ENCODE measurements at places on chromosomes 12 and 14.

GRCh38 chr14:100826391-100827100, 628 bp downstream of the MEG3 start:
- DNase-seq = no peak

DNA sequence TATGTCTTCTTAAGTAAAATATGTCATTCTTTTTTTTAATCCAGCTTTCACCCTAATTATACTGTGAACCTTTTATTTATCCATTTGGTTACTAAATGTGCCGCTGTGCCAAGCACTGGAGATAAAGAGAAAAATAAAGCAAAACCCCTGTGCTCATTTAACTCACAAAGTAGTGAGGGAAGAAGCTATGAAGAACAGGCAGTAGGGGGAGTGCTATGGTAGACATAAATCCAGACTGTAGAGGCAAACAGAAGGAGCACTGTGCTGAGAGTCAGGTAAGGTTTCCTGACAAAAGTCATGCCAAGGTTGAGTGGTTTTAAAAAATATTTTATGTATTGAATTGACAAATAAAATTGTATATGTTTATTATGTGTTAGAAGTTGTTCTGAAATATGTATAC, 188.5 kb upstream of the SYT10 start:
- no peak for DNase-seq

- no peak for DNase-seq
Observed at GRCh38 chr14:75849300-75849895, 132.4 kb downstream of the TGFB3 start.

GRCh38 chr12:131007031-131007739, 53.5 kb downstream of the ADGRD1 start:
- DNase-seq = no peak

DNA sequence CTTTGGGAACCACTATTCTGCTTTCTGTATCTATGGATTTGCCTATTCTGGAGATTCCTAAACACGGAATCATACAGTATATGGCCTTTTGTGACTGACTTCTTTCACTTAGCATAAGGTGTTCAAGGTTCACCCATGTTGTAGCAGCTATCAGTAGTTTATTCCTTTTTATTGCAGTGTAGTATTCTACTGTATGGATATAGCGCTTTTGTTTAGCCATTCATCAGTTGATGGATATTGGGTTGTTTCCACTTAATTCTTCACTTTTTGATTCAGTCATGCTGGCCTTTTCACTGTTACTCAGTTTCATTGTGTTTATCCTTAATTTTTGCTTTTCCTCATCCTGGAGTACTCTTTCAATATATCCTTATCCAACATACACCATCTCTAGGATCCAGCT, 5.1 kb downstream of the PPP4R4 start:
- DNase-seq = no peak

DNA sequence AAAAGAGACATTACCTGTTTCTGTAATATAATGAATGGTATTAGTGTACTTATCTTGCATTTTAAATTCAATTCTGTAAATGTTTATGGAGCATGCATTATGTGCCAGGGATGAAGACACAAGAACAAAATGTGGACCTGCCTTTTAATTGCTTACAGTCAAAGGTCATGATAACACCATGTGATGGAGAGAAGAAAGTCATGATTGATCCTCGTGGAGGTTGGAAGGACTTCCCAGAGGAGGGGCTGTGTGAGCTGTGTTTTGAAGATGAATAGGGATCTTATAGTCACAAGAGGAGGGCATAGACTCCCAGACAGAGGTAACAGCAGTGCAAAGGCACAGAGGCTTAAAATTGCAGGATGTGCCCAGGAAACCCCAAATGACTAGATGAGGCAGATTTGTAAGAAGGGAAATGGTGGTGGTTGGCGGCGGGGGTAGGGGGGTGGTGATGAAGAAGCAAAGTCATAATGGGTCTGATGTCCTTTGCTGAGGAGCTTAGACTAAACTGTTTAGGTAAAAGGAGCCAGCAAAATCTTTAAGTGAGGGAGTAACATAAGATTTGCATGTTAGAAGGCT, 151.5 kb downstream of the PRKCH start:
- no peak for DNase-seq

DNA sequence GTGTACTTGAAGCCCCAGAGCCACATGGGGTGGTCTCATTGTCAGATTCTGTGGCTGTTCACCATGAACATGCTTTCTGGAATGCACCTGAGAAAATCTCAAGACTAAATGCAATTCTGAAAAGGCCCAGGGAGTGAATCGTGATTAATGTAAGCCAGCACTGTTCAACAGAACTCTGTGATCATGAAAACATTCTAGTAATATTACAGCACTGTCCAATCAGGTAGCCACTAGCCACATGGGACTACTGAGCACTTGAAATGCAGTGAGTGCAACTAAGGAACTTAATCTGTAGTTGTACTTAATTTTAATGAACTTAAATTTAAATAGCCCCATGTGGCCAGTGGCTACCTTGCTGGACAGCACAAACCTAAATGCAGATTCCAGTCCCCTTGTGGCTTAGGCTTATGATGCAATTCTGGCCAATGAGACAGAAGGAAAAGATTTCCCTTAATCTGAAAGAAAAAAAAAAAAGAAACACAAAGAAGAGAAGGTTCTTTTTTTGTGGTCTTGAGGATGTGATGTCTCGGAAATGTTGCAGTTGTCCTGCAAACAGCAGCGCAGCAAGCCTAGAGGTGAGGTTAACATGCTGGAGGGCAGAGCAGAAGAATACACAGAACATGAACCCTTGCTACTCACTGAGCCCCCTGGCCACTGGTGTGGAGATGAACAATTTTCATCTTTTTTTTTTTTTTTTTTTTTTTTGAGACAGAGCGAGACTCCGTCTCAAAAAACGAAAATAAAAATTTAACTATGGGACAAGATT, 48.2 kb downstream of the SPPL3 start:
- peak; percentile 45 for DNase-seq

GRCh38 chr12:99068993-99069747, 424.1 kb downstream of the APAF1 start:
- DNase-seq = no peak

DNA sequence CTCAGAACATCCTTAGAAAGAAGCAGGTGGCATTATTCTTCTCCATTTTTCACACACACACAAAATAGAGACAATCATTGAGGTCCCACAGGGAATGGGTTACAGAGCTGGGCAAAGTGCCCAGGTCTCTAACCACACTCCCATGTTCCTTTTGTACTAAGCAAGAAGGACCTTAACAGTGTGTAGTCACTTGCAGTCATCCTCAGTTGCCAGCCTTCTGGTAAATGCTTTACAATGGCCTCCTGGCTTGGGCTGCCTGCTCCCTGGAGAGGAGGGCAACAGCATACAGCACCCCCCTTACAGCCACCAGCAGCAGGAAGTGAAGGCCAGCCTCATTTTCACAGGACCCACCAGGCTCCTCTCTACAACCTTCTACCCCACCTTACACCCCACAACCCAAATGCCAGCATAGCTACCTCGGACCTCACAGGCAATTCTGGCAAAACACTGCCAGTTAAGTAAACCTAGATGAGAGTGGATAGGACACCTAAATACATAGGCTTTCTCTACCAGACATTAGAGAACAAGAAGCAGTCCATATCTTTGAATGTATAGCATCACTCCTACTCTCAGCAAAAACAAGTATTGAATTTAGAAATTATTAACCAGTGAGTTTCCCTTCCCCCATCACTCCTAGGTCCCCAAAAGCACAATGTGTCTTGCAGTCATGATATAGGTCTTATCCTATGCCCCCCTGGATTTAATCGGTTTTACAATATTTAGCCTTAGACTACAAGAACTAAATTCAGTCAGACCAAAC, 88.1 kb downstream of the PPP2R5E start:
- no peak for DNase-seq

DNA sequence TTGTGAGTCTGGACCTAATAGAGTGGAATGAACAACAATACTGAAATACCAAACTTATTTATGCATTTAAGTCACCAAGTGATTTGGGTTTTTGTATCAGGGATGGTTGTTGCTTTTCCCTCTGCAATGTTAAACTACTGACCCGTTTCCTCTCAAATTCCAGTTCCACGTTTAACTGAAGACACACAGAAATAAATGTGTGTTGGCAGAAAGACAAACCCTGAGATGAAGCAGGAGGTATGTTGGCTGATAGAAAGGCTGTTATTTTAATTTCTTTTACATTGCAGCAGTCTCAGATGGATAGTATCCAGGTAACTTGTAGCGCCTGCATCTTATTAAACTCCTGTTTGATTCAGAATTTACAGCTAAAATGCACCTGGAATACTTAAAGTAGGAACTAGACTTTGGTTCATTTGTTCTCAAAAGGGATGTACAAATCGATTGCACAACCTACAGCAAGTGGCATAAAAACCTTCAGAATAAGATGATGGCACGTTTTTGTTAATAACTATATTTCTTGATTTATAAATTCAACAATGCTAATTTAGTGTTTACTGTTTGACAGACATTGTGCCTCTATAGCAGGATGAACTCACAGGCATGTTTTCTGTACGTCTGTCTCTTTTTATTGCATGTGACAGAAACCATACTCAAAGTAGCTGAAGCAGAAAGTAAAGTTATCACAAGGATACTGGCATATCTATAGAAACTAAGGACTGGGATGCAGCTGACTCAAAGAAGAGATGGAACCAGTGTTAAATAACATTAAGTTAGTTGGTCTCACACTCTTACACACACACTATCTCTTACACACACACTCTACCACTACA, 405.7 kb downstream of the ZFP36L1 start:
- DNase-seq = no peak

DNA sequence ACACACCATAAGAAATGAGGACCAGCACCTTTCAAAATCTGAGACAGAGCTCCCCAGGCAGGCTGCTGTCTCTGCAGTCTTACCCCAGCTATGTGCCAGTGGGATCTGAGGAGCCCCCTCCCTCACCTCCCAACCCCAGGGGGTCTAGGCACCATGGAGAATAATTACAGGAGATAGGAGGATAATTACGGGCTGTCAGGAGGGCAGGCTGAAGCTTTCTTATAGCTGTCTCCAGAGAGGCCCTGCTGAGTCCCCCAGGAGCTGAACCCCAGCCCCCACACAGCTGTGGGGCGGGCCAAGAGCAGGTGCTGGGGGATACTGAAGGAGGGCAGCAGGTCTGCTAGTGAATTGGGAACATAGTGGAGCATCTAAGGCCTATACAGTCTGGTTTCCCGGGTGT, 6.8 kb downstream of the CPNE6 start:
- no peak for DNase-seq

DNA sequence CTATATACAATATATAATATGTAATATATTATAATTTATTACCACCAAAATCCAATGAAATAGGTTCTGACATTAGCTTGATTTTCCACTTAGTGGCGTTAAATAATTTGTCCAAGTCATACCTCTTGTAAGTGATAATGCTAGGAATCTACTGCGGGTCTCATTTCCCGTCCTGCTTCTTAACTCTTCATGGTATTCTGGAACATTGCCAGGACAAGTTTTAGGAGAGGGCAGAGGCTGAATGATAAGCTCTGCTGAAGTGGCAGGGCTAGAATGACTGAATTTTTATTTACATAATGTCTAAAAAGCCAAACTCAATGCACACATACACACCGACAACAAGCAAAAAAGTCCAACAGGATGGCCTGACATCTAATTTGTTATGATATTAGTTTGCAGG, 70.4 kb upstream of the PTPRQ start:
- no peak for DNase-seq

DNA sequence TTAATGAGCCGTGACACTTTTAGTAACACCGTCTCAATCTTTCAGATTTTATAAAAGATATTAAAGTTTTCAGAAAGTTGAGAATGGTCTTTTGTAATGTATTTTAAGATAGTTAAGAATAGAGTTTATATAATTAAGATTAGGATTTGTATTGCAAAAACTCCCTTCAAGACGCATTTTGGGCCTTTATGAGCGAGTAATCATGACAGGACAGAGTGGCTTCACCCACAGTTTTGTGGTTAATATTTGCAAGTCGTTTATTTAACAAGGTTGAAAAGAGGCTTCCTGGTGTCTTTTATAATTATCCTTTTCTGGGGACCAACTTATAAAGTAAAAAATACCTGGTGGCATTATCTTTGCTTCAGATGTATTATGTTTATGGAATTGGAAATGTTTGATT, 44.0 kb downstream of the TRAF3 start:
- no peak for DNase-seq

DNA sequence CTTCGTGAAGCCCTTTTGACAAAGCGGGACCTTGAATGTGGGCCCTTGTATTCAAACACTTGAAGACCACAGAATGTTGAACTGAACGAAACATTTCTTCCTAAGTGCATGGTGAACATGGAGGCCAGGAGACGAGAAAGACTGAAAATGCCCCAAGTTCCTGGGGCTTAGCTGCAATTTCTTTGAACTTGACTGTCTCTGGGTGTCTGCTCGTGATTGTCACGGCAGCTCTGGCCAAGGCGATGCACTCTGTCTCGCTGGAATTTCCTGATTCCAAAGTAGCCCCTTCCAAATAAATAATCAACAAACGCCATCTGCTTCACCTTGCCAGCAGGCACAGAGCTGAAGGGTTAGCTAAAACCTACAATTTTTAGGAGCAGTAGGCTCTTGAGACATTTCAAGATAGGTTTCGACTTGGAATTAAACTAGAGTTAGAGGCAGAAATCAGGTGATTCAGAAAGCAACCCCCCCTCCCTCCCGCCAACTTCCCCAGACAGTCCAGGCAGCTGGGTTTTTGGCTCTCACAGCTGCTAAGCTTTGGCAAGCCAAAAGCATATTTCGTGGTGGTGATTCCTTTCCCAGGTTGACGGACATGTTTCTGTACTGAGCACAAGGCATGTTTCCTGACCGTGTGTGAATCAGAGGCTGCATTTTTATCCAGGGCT, 13.5 kb upstream of the IRF2BPL start:
- no peak for DNase-seq

DNA sequence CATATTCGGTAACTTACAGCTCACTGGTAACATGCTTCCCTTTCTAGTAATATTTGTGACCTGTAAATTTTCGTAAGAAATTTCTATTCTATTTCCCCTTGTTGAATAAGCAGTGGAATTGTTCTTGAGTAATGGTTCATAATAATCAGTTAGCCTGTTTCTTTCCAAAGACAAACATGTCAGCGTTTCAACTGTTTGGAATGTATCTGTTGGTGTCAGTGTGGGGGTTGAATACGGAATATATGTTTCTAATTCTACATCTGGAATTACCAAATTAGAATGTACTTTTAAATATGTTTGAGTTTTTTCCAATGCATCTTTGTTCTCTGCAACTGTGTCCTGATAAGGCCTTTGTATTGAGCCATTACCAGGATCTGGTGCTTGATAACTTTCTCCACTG, 2.0 kb downstream of the BBS10 start:
- DNase-seq = no peak

- no peak for DNase-seq
Observed at GRCh38 chr12:117447665-117448366, 86.4 kb upstream of the NOS1 start.

GRCh38 chr12:31482816-31483215, 108.1 kb downstream of the DENND5B start:
- DNase-seq = no peak

- no peak for DNase-seq
Observed at GRCh38 chr14:95505030-95505589, 11.3 kb downstream of the SYNE3 start.

GRCh38 chr12:49588721-49589516, 16.5 kb downstream of the FAM186B start:
- DNase-seq = no peak

- no peak for DNase-seq
Observed at GRCh38 chr12:53258541-53259539, 9.3 kb upstream of the ESPL1 start.

Data from HL-60 (cell line).